ENCODE measurements at places on chromosomes 12 and 14. TPM values are rescaled to one million over a fixed set of nuclear protein-coding genes. Genes with fewer than 3 reads are reported as not detected.

DNA sequence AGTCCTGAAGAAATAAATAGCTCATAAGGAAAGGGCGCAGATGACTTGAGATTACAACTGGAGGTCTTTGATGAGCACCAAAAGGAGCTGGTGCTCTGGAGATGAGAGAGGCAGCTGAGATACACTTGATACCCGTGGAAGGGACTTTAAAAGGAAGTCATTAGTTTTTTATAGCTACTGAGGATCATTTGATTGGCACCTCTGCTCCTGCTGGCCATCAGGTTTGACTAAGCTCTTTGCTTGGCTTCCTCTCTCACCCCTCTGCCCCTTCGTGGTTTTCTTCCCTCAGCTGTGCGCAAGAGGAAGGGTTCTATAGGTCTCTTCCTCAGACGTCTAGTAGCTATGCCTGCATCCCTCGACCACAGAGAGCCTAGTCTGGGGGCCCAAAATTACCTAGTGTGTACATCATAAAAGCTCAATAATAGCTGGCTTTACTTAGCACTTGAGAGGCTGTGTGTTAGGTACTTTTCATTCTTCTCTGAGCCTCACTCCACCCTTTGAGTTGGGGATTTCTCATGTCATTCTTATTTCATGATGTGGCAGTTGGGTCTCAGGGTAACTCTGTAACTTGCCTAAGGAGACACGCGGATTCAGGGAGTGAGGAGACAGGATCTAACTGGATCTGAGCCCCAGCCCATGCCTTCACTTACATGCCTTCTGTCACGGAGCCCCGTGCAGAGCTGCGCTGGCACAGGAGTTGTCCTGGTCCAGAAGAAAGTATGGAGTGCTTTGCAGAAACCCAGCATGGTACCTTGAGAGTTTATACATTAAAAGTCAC, 68.4 kb upstream of the ASPG start:
- peak; percentile 15 for DNase-seq

DNA sequence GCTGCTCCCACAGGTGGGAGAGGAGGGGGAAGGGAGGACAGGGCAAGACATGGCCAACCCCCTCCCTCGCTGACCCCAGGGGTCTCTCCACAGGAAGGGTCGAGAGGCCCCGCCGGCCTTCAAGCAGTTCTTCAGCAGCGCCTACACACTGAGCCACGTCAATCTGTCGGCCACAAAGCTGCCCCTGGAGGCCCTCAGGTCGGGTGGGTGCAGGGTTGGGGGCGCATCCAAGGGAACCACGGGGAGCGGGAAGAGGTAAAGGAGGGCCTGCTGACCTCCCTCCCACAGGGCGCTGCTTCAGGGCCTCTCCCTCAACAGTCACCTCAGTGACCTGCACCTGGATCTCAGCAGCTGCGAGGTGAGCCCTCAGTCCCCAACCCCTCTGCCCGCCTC, 6.1 kb downstream of the CARMIL3 start:
- no peak for DNase-seq

DNA sequence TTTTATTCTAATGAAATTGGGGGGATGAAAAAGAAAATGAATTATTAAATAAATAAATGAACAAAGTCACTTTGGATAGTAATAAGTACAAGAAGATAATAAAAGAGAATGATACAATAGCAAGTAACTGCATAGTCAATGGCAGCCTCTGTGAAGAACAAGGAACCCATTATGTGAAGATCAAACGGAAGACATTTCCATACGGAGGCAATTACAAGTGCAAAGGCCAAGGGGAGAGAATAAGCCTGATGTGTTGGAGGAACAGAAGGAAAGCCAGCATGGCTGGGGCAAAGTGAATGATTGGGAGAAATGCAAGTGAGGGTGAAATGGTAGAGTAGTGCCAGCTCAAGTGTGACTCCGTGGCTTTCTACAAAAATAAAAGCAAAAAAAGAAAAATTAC, 43.9 kb upstream of the CHPT1 start:
- DNase-seq = no peak

GRCh38 chr14:100640471-100641273, 53.5 kb upstream of the BEGAIN start:
- DNase-seq = peak; percentile 71

DNA sequence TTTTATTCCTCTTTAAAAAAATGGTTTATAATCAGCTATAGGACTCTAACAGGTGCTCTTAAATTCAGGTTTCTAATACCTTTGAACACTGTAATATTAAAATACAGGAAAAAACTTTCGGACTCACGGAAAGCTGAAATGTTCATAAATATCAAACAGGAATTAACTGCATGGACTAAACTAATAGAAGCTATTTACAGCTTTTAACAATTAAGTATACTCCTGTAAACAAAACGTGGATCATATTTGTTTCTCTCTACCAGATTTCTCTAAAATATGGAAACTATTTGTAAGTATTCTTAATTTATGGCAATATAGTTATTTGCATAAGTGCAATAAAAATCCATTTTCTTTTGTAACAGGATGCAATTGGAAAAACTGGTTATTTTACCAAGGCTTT, 108.9 kb upstream of the RESF1 start:
- no peak for DNase-seq

DNA sequence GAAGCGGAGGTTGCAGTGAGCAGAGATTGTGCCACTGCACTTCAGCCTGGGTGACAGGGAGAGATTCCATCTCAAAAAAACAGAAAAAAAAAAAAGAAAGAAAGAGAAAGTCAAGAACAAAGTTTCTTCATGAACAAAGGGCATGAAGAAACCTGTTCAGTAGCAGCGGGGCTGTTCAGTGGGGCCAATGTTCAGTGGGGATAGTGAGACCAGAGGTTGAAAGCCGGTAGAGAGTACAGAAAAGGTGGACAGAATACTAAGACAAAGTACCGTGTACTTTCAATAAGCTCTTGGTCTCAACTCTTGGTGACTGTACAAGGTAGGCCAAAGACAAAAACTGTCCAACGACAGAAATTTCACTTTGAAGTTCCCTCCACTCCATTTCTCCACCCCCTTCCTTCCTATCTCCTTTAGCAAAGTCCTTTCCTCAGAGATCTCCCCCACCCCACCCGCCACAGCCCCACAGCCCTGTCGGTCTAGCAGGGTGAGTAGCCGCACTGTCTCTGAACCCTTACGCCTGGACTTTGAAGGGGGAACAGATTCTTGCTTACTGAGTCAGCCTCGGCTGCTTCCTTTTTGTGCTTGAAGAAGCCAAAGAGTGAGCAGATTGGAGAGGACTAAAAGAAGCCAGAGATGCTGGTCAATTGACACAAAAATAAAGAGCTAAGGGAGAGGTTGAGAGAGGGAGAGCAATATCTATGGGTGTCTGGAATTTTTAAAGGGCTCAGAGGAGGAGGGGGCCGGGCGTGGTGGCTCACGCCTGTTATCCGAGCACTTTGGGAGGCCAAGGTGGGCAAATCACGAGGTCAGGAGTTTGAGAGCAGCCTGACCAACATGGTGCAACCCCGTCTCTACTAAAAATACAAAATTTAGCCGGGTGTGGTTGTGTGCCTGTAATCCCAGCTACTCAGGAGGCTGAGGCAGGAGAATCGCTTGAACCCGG, 44.2 kb upstream of the FOS start:
- peak; percentile 89 for DNase-seq

DNA sequence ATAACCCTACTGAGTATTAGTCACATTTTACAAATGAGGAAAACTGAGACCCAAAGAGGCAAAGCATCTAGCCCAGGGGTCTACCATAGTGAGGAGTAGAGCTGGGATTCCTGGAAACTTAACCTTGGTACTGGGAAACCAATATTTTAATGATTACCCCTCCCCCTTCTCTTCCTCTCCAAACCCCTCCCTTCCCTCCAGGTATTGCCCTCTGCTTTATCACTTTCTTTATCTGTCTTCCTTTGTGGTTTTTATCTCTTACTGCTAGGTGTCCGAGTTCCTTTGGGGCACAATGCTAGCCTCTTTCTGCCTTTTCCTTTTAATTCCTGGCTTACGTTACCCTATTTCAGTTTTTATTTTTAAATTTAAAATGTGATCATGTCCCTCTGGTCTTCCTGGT, 2.8 kb downstream of the GABARAPL1 start:
- no peak for DNase-seq

The C1S gene
- total RNA-seq = 68.3 TPM

The ITGB7 gene
- not detected for total RNA-seq

The GLS2 gene
- total RNA-seq = 0.32 TPM
